Activated CD4-positive, alpha-beta T cell treated with anti-CD3 and anti-CD28 coated beads, Interleukin-2, amount 50 U/mL, for 48 hours (primary cell): ENCODE measurements at places on chromosomes 16 and 17.

DNA sequence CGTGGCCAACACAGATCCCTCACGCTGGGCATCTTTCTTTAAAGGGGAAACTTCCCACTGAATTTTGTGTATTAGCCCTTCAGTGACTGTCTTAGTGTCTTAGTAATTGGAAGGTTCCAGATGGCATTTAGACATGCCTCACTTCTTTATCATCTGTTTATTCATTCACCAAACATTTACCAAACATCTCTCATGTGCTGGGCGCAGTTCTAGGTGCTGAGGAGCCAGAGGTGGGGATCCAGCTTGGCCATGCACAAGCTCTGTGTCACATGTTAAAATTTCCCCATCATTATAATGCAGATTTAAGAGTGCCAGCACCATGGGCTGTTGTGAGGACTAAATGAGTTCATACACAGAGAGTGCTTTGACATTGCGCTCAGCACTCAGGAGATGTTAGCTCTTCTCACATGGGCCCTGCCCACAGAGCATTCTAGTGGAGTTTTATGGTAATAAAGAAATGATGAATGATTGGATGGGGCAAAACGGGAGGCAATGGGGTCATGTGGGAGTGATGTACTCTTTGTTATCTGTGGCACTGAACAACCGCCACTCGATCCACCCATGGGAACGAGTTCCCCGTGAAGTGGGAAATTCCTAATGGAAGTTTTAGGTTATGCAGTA, 119.7 kb downstream of the SNX29 start:
- DNase-seq: no peak

- no peak for DNase-seq
These were observed 59.5 kb upstream of the CDC42EP4 start for GRCh38 chr17:73371285-73371684.

DNA sequence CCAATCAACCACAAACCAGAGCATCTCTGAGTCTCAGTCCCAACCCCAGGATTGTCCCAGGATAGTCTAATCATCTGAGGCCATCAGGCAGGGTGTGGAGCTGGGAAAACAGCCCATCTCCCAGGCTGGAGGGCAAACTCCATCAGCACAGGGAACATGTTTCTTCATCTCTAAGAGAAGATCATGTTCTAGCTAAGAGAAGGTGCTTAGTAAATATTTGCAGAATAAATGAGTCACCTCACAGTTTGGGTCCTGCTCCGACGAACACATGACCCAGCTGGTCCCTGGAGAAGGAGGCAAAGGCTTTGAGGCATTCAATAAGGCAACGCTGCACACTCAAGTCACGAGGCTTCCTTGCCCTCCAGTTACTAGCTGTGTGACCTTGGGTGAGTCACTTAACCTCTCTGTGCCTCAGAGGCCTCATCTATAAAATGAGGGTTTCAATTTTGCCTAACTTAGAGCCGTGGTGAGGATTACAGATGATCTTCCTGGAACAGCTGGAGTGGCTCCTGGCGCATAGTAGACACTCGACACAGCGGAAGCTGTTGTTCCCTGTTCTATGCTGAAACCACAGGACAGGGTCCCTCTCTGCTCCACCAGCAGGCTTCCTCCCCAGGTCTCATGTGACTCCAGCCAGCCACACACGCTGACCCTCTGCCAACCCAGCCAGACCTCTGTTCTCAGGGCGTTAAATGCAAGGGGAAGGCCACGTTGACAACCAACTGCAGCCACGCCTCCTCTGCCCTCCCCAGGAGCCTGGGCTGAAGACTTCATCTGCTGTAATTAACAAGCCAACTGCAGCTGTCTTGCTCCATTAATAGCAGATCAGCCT, 10.3 kb upstream of the RPL38 start:
- no peak for DNase-seq

- no peak for DNase-seq
These were observed 128.8 kb downstream of the FOXL1 start for GRCh38 chr16:86707171-86707570.

GRCh38 chr17:33596899-33597298, 303.8 kb upstream of the ASIC2 start:
- DNase-seq: no peak

GRCh38 chr17:36777118-36777517, 160.2 kb upstream of the LHX1 start:
- DNase-seq: no peak

DNA sequence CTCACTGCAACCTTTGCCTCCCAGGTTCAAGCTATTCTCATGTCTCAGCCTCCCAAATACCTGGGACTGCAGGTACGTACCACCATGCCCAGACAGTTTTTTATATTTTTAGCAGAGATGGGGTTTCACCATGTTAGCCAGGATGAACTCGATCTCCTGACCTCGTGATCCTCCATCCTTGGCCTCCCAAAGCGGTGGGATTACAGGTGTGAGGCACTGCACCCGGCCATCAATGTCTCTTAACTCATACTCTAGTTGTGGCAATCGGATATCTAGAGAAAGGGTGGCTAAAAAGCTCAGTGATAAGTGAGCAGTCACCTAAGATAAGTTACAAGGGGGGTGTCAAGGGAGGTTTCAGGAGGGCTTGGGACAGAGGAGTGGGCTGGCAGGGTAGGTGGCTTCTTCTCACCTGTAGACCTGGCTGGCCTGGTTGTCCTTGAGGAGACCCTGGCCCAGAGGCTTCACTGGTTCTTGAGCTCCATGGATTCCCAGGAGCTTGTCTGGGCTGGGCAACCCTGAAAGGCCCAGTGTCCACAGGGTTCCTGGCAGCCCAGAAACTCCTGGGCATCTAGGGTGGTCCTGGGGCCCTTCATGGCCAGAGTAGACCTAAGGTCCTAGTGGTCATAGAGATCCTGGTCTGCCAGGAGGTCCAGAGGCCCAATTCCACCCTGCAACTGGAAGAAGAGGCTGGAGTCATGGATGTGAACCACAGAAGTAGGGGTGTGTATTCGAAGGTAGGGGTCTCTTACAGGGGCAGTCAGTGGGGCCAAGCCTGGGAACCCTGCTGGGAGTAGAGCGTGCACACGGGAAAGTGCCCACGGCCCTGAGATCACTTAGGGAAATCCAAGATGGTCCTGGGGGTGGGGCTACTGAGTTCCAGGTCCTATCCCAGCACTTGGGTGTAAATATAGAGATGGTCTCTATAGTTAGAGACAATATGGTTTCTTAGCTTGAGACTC, 12.7 kb upstream of the IGFBP4 start:
- DNase-seq: peak; percentile 1

GRCh38 chr16:17068524-17068923, 402.2 kb downstream of the XYLT1 start:
- DNase-seq: no peak

DNA sequence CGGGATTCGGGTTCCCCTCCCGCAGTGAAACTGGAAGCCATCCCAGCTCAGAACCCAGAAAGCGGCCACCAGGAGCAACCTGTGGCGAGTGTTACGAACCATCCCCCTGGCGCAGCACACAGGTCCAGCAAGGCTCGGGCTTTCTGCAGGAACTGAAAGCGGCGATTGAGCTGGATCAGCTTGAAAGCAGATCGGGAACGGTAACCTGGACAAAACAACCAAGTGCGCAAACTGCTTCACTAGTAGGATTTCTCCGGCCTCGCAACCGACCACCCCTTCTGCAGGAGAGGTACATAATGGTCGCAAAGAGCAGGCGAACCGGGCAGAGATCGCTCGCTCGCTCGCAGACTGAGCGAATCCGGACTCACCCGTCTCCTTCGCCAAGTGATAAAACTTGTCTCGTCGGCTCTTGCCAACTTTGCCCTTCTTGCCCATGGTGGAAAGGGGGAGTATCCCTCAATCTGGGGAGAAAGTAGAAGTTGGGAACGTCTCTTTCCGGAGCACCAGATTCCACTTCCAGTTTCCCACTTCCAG, 696 bp upstream of the PSMC5 start:
- DNase-seq: no peak

- DNase-seq: no peak
These were observed 4.4 kb downstream of the TRAP1 start for GRCh38 chr16:3712861-3713372.

GRCh38 chr17:65362826-65363225, 198.6 kb downstream of the AXIN2 start:
- DNase-seq: no peak

DNA sequence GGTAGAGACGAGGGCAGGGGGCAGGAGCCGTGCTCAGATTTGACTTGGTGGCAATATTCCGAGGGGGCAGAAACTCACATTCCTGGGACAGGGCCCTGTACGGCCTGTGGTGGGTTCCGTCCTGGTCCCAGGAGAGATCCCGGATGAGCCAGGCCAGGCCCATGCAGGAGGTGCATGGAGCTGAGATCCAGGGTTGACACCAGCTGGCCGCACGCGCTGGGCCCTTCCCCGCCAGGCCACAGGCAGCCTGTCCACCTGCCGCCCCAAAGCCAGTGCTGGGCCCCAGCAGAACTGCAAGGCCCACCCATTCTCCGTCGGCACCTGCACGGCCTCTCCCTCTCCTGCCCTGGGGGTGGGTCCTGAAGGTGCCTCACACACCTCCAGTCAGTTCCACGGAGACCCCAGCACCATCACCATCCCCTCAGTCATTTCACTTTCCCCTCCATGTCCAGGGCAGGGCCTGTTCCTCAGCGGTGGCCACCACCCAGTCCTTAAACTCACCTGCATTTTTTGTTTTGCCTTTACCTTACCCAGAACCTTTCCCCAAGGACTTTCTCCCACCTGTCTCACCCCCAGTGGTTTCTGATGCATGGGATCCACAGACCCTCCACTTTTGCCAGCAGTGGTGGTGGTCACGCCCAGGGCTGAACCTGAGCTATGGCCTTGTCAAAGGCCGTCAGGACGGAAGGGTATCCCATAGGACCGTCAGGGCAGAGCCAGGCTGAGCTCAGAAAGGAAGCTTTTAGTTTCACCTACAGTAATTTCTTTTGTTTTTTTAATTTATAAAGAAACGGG, 25.1 kb upstream of the CDH15 start:
- DNase-seq: no peak

GRCh38 chr17:72569148-72569946, 448.5 kb downstream of the SOX9 start:
- no peak for DNase-seq

- no peak for DNase-seq
These were observed 86.7 kb downstream of the TIMM22 start for GRCh38 chr17:1083451-1084187.

- DNase-seq: peak; percentile 26
These were observed 19.9 kb downstream of the TLE7 start for GRCh38 chr16:71421911-71422310.

GRCh38 chr17:27463235-27463677, 7.0 kb downstream of the KSR1 start:
- no peak for DNase-seq

GRCh38 chr16:12455287-12455798, 348.3 kb downstream of the CPPED1 start:
- peak; percentile 64 for DNase-seq

GRCh38 chr16:10078541-10078949, 103.7 kb downstream of the GRIN2A start:
- DNase-seq: no peak

DNA sequence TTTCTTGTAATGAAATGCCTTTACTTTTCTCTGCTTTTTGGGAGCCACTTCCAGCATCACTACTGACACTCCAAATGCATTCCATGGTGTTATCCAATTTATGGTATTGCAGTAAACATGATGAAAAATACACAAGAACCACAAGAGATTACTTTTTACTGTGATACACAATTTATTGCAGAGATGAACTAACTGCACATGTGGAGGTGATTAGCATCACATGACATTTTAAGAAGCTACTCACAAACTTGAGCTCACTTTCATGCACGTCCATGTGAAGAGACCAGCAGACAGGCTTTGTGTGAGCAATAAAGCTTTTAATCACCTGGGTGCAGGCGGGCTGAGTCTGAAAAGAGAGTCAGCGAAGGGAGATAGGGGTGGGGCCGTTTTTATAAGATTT, 780.5 kb upstream of the GOT2 start:
- no peak for DNase-seq

DNA sequence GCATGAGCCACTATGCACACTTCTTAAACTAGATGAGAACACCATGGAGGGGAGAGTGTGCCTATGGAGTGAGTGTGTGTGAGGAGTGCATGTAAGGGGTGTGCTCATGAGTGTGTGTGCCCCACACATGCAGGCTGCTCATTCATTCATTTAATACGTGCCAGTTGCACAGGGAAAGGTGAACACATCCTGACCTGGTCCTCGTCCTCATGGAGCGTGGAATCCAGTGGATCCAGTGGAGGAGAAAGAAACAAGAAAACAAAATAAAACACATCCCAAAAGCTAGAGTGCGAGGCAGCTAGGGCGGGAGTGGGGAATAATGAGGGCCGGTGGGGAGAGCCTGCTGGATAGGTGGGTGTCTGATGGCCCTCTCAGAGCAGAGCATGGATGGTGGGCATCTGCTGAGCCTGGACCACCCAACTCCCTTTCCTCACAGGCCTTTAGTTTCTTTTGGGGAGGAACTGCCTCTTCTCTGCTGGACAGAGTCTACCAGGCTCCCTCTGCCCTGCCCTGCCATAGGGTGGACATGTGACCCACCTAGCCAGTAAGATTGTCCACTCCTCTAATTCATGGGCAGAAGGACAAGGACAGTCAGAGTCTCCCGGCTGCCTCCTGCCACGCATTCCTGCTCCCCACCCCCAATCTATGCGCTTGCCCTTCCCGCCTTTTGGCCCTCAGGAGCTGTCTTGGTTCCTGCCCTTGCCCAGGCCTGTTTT, 204.3 kb downstream of the RAB11FIP4 start:
- DNase-seq: no peak

- DNase-seq: no peak
These were observed 458 bp downstream of the GFOD2 start for GRCh38 chr16:67718668-67719047.
